Ovary (tissue), 10 donors: ENCODE measurements at places on chromosomes 1 and 21. TPM values are rescaled to one million over a fixed set of nuclear protein-coding genes. Genes with fewer than 3 reads are reported as not detected.

The OR6K6 gene
- not detected for total RNA-seq

The PRAMEF12 gene
- not detected for total RNA-seq

The AP4B1 gene
- total RNA-seq: 21.2 TPM

The CELA2A gene
- total RNA-seq: 9.4 TPM

The STUM gene
- 2.4 TPM for total RNA-seq

The RRP1 gene
- total RNA-seq: 26.1 TPM

The HECTD3 gene
- total RNA-seq: 45.1 TPM

The HPCAL4 gene
- 5.3 TPM for total RNA-seq

The TRPM2 gene
- 2.7 TPM for total RNA-seq

DNA sequence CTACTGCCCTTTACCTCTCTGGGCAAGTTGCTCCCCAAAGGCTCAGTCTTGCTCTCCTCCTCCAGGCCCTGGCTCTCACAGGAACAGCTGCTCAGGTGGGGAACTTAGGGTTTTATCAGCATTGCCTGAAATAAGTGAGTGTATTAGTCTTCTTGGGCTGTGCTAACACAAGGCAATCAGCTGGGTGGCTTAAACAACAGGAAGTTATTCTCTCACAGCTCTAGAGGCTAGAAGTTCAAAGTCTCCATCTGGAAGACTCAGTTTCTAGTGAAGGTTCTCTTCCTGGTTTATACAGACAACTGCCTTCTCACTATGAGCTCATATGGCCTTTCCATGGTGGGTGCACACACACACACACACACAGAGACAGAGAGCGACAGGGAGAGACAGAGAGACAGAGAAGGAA, 2.8 kb upstream of the CD1C start:
- H3K27ac ChIP-seq: no peak overlapping the region
- DNase-seq: no peak
- H3K4me3 ChIP-seq: no peak overlapping the region
- H3K4me1 ChIP-seq: no peaks in the 10 kb centered on the region

GRCh38 chr1:94063379-94063778, 57.6 kb downstream of the ABCA4 start:
- no peak overlapping the region for H3K27ac ChIP-seq
- no peaks in the 10 kb centered on the region for H3K27me3 ChIP-seq
- peak; percentile 81 for DNase-seq
- no peak overlapping the region for H3K4me3 ChIP-seq
- no peaks in the 10 kb centered on the region for H3K36me3 ChIP-seq
- peaks cover 9% of the 10 kb centered on the region for H3K4me1 ChIP-seq

DNA sequence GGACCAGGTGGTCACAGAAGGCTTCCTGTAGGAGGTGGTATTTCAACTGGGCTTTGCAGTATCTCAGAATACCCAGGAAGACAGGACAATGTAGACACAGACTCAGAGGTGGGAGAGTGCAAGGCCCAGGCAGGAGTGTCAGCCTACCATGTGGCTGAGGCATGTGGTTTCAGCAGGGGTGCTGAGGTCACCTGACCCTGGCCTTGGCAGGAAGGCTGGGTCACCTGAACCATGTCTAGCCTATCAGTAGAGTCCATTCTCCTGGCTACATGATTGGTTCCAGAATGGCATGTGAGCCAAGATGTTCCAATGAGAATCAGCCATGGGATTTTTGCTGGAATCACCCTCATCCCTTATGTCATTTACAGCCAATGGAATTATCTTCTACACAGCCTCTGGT, 169.4 kb downstream of the ACTL8 start:
- H3K4me3 ChIP-seq: no peak overlapping the region
- no peak overlapping the region for H3K27ac ChIP-seq
- H3K27me3 ChIP-seq: no peaks in the 10 kb centered on the region
- no peaks in the 10 kb centered on the region for H3K36me3 ChIP-seq
- H3K4me1 ChIP-seq: no peaks in the 10 kb centered on the region
- no peak for DNase-seq

GRCh38 chr1:230187290-230187689, 120.3 kb downstream of the GALNT2 start:
- H3K36me3 ChIP-seq: no peaks in the 10 kb centered on the region
- peaks cover 2% of the 10 kb centered on the region for H3K4me1 ChIP-seq
- H3K27me3 ChIP-seq: no peaks in the 10 kb centered on the region
- no peak overlapping the region for H3K27ac ChIP-seq
- no peak overlapping the region for H3K4me3 ChIP-seq
- DNase-seq: no peak

GRCh38 chr1:197312163-197312562, 44.1 kb downstream of the CRB1 start:
- H3K4me3 ChIP-seq: no peak overlapping the region
- no peaks in the 10 kb centered on the region for H3K27me3 ChIP-seq
- no peak for DNase-seq

DNA sequence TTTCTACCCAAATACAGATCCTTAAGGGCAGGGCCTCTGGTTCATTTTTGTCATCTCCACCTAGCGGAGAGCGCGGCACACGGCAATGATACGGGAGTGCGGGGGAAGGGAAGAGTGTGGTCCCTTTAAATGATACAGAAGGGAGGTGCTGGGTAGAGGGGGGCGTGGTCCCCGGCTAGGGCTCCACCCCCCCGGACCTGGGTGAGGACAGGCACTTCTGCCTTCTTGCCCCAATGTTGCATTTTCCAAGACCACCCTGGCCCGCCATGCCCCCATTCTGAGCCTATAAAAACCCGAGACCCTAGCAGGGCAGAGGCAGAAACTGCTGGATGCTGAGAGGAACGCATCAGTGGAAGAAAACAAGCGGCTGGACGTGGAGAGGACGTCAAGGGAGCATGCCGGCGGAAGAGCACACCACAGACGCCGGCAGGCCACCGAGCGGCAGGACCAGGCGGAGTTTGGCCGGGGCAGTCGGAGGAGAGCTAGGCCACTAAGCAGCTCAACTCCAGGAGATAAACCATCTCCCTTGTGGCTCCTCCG, 30.0 kb downstream of the LRRC3 start:
- H3K27me3 ChIP-seq: no peaks in the 10 kb centered on the region
- H3K27ac ChIP-seq: no peak overlapping the region
- H3K4me1 ChIP-seq: no peaks in the 10 kb centered on the region
- no peaks in the 10 kb centered on the region for H3K36me3 ChIP-seq
- peak; percentile 43 for DNase-seq

- H3K27me3 ChIP-seq: no peaks in the 10 kb centered on the region
- H3K36me3 ChIP-seq: no peaks in the 10 kb centered on the region
- no peak for DNase-seq
- H3K27ac ChIP-seq: no peak overlapping the region
- peaks cover 2% of the 10 kb centered on the region for H3K4me1 ChIP-seq
- no peak overlapping the region for H3K4me3 ChIP-seq
Measured at GRCh38 chr1:243268751-243269460, 13.1 kb downstream of the SDCCAG8 start.

GRCh38 chr1:160567858-160568682, 11.2 kb downstream of the CD84 start:
- no peaks in the 10 kb centered on the region for H3K27me3 ChIP-seq
- no peak overlapping the region for H3K4me3 ChIP-seq
- no peaks in the 10 kb centered on the region for H3K4me1 ChIP-seq
- H3K36me3 ChIP-seq: no peaks in the 10 kb centered on the region

GRCh38 chr1:14090062-14090461, 390.1 kb downstream of the PRDM2 start:
- no peaks in the 10 kb centered on the region for H3K4me1 ChIP-seq
- H3K27me3 ChIP-seq: no peaks in the 10 kb centered on the region
- no peak overlapping the region for H3K27ac ChIP-seq
- no peaks in the 10 kb centered on the region for H3K36me3 ChIP-seq
- no peak for DNase-seq
- H3K4me3 ChIP-seq: no peak overlapping the region

DNA sequence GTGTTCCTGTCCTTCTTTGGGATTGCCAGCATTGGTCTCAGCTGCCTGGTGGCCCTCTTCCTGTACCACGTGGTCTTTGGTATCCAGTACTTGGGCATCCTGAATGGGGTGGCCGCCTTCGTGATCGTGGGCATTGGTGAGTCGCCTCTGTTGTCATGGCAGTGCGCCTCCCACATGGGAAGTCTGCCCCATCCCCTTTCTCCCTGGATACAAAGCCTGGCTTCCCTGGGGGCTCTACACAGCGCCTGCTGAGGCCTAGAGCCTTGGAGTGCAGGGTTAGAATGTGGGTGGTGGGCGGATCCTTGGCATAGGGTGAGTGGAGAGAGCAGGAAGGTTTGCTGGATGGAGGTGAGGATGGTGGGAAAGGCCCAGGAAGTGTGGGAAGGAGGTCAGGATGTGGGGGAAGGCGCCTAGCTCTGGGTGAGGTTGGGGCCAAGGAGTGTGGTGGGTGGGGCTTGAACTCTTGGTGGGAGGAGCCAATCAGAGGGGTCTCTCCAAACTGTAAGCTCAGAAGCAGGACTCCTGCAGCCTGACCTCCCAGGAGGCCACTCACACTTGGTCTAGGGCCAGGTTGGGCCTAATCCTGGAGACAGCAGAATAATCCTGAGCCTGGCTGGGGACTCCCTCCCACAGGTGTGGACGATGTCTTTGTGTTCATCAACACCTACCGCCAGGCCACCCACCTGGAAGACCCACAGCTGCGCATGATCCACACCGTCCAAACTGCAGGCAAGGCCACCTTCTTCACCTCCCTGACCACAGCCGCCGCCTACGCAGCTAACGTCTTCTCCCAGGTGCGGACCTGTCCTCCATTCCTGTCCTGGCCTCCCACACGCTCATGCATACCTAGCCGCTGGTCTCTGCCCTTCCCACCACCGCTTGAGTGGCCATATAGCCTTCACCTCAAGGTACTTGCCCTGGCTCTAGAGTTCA, 36.7 kb downstream of the DISP3 start:
- no peaks in the 10 kb centered on the region for H3K27me3 ChIP-seq
- no peaks in the 10 kb centered on the region for H3K4me1 ChIP-seq
- no peaks in the 10 kb centered on the region for H3K36me3 ChIP-seq
- DNase-seq: no peak
- no peak overlapping the region for H3K4me3 ChIP-seq

- H3K36me3 ChIP-seq: no peaks in the 10 kb centered on the region
- peaks cover 13% of the 10 kb centered on the region for H3K4me1 ChIP-seq
- no peaks in the 10 kb centered on the region for H3K27me3 ChIP-seq
- H3K27ac ChIP-seq: no peak overlapping the region
- DNase-seq: no peak
Measured at GRCh38 chr1:207832796-207833195, 78.1 kb downstream of the CD34 start.

DNA sequence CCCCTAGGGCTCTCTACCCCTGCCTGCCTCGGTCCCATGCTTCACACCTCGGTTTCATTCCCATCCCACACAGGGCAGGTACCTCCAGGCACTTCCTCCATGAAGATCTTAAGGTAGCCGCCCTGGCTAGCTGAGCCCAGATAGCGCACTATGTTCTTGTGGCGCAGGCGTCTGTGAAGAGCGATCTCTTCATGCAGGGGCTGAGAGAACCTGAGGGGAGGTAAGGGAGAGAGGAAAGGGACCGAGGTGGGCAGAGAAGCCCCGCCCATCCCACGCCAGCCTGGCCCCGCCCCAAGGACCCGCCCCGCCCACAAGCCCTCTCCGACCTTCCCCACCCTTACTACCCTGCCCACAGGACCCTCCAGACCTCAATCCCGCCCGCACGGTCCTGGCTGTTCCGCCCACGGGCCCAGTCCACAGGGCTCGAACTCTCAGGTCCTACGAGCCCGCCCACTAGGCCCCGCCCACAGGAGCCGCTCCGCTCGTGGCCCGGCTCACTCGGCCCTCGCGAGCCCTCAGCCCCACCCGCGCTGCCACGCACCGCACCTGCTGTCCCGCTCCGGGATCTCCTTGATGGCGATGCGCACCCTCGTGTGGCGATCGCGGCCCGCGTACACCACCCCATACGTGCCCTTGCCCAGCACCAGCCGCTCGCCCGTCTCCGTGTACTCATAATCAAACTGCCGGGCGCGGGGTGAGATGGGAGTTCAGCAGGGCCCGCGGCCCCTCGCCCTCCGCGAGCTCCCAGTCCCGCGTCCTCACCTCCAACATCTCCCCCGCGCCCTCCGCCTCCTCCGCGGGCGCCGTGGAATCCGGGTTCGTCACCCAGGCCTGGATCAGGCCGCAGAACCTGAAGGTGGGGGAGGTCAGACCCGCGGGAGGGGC, 6.4 kb downstream of the MAP3K6 start:
- DNase-seq: no peak
- H3K4me1 ChIP-seq: peaks cover 7% of the 10 kb centered on the region
- H3K27ac ChIP-seq: no peak overlapping the region
- no peaks in the 10 kb centered on the region for H3K36me3 ChIP-seq

- no peaks in the 10 kb centered on the region for H3K4me1 ChIP-seq
- H3K27ac ChIP-seq: no peak overlapping the region
- H3K4me3 ChIP-seq: no peak overlapping the region
- no peaks in the 10 kb centered on the region for H3K36me3 ChIP-seq
- no peaks in the 10 kb centered on the region for H3K27me3 ChIP-seq
- DNase-seq: no peak
Measured at GRCh38 chr21:36250423-36251075, 69.4 kb upstream of the MORC3 start.

GRCh38 chr1:89990976-89991831, 3.7 kb upstream of the ZNF326 start:
- H3K4me3 ChIP-seq: no peak overlapping the region
- no peaks in the 10 kb centered on the region for H3K36me3 ChIP-seq
- no peaks in the 10 kb centered on the region for H3K4me1 ChIP-seq
- no peak for DNase-seq
- H3K27me3 ChIP-seq: no peaks in the 10 kb centered on the region
- H3K27ac ChIP-seq: no peak overlapping the region

- no peaks in the 10 kb centered on the region for H3K36me3 ChIP-seq
- H3K27me3 ChIP-seq: no peaks in the 10 kb centered on the region
- H3K4me1 ChIP-seq: no peaks in the 10 kb centered on the region
Measured at GRCh38 chr1:18352636-18353265, 128.0 kb upstream of the KLHDC7A start.

DNA sequence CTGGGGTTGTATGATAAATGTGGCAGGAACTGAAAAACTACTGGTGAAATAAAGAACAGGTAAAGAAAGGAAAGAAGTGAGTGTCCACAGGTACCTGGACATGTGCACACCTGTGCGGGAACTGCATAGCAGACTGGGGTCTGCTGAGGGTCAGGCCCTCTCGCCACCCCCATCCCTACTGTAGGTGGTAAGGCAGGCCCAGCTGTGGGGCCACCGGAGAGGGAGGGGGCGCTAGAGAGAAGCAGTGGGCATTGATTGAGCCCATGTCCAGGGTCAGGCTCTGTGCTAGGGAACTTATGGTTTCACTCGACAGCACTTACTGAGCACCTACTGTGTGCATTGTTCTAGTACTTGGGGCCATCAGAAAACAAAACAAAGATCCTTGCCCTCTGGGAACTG, 400.5 kb downstream of the MATN1 start:
- no peak for DNase-seq
- H3K4me3 ChIP-seq: no peak overlapping the region
- H3K27me3 ChIP-seq: no peaks in the 10 kb centered on the region
- no peak overlapping the region for H3K27ac ChIP-seq
- H3K36me3 ChIP-seq: no peaks in the 10 kb centered on the region

- H3K4me3 ChIP-seq: no peak overlapping the region
- H3K4me1 ChIP-seq: no peaks in the 10 kb centered on the region
- H3K27ac ChIP-seq: no peak overlapping the region
- H3K36me3 ChIP-seq: no peaks in the 10 kb centered on the region
- DNase-seq: no peak
Measured at GRCh38 chr1:80593197-80593596, 1207.5 kb upstream of the ADGRL2 start.

GRCh38 chr1:171267391-171267790, 19.1 kb downstream of the FMO1 start:
- H3K4me3 ChIP-seq: no peak overlapping the region
- H3K27me3 ChIP-seq: no peaks in the 10 kb centered on the region
- no peaks in the 10 kb centered on the region for H3K36me3 ChIP-seq
- peaks cover 13% of the 10 kb centered on the region for H3K4me1 ChIP-seq

GRCh38 chr1:155529109-155529508, 33.5 kb downstream of the ASH1L start:
- no peak overlapping the region for H3K4me3 ChIP-seq

GRCh38 chr21:41098481-41099042, 69.4 kb upstream of the BACE2 start:
- no peak for DNase-seq
- H3K27me3 ChIP-seq: no peaks in the 10 kb centered on the region
- H3K4me1 ChIP-seq: no peaks in the 10 kb centered on the region
